Activated CD8-positive, alpha-beta memory T cell treated with anti-CD3 and anti-CD28 coated beads for 1 hour (primary cell): ENCODE measurements at places on chromosomes 1 and 21.

- DNase-seq = no peak
Observed at GRCh38 chr1:26854906-26855305, 8.0 kb upstream of the SFN start.

- DNase-seq = no peak
Observed at GRCh38 chr1:63835128-63835527, 61.3 kb downstream of the ROR1 start.

DNA sequence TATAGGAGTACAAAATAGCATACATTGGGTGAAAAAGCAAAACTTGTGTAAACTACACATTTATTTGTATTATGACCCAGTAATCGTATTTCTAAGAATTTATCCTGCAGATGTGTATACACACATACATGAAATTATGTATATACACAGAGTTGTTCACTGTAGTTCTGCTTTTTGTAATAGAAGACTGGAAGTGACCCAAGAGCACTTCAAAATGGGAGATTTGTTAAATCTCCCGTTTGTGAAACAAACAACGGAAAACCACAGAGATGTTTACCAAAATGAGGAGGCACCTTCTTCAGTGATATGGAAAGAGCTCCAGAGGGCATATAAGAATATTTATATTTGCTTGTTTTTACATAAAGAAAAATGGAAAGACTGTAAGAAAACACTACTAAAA lies 18.0 kb upstream of the MNDA start:
- no peak for DNase-seq

DNA sequence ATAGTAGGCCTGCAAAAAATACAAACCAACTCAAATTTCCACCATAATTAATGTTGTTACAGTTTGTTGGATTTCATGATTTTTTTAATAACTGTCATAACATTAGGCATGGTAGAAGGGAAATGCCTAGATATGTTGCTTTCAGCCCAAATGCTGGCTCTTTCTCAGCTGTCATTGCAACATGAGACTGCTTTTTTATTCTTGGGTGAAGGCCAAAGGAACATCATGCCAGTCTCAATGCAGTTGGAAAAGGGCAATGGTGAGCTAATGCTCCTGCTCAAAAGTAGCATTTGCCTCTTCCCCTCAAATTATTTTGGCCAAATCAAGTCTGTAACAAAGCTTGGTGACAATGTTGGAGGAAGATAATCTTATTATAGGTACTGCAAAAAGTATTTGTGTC lies 877.7 kb upstream of the PRMT6 start:
- no peak for DNase-seq

DNA sequence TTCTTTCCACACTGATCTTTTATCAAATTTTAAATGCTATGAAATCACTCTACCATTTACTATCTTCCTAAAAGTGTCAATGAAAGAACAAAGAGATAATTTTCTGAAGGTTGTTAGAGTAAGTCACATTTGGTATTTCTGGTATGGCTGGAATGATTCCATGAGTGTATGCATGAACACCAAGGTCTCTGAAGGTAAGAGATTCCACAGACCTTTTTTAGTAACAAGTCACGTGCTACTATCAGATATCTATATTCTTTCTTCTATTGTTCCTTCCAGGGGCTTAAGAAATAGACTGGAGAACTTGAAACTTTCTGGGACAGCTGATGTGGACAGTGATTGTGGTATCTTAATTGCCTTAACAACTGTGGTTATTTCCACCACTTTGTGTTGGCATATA lies 265.0 kb downstream of the SDCCAG8 start:
- DNase-seq = no peak

DNA sequence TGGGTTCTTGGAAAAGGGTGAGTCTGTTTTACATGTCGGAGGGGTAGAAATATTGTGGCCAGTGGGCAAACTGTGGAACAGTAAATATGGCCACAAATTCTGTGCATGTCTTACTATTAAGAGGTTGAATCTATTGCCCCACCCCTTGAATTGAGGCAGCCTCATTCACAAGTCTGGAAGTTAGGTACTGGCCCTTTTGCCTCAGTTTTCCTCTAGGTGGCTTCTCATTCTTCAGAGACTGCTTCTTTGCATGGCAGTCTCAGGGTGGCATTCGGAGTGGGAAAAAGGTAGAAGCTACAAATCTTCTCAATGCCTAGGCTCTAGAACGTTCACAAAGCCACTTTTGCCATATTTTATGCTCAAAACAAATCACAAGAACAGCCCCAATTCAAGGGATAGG lies 57.2 kb downstream of the SLC9C2 start:
- DNase-seq = no peak

- no peak for DNase-seq
Observed at GRCh38 chr1:232213928-232214327, 416.0 kb downstream of the SIPA1L2 start.

DNA sequence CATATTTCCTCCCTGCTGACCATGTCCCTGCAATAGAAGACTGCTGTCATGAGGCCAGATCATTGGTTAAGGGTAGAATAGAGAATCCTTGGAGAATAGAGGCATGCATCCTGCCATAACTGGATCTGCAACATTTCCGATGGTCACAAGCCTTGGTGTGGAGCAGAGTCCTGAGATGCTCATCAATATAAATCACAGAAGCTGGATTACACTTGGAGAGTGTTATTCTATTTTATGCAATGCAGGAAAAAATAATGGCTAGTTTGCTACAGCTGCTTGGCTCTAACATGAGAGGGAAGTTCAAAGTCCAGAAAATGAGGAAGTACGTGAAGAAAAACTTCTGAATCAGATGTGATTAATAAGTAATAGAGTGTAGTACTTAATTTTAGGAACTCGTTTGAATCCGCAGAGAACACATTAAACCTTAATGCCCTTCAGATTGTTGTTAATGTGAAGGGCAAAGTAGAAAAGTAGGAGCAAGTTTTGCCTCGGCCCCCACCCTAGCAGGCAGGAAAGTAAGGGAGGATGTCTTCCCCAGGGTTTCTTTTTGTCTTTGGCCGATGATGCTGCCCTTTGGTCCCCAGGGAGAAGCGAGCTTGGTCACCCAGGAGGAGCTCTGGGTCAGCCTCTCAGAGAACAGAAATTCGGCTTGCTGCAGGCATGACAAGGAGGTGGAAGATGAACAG lies 59.5 kb downstream of the KCNK1 start:
- no peak for DNase-seq

DNA sequence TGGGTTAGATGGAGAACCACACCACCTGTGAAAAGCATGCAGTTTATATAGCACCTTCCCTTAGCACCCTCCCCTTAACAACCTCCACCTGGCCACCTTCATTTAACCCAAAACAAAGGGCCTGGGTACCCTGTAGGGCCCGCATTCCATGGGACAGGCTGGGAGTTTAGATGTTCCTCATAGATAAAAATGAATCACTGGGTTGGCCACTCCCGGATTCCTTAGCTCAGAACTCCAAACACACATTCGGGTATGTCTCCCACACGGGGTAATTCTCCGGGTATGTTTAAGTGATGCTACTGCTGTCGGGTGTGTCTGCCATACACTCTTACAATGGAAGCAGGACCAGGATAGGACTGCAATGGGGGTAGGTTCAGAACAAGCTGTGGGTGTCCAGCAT lies 43.9 kb upstream of the FOXO6 start:
- DNase-seq = no peak

DNA sequence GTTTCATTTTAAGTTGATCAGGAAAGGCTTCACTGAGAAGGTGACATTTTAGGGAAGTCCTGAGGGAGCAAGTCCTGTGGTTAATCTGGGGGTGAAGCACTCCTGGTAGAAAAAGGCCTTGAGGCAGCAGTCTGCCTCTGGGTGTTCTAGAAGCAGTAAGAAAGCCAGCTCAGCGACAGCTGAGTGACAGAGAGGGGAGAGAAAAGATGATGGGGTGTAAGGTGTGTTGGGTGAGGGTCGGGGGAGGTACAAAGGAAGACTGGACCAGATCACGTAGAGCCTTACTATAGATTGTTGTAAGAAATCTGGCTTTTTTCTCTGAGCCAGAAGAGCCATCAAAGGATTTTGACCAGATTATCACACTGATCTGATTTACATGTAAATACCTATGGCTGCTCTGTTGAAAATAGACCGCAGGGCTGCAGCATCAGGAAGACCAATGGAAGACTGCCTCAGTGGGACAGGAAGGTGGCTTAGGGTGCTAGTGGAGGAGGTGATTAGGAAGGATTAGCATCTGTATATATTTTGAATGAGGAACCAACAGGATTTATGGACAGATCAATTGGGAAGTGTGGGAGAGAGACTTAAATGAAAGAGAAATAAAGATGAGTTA lies 131.2 kb downstream of the CDC7 start:
- no peak for DNase-seq

DNA sequence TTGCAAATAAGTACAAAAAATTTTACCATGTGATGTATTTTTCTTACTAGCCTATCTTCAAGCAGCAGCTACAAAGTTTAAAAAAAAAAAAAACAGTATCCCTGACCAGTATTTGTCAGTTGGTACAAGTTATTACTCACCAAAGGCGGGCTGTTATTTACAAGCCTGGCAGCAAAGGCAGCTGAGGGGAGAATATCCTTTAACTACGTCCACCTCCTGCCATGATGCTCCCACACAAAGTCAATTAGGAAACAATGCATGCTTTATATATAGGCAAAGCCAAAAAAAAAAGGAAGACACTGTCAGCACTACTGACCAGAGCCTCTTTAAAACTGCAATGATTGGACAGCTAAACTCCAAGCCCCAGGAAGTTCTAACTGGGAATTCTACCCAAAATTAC lies 13.7 kb downstream of the PSMA5 start:
- DNase-seq = no peak

DNA sequence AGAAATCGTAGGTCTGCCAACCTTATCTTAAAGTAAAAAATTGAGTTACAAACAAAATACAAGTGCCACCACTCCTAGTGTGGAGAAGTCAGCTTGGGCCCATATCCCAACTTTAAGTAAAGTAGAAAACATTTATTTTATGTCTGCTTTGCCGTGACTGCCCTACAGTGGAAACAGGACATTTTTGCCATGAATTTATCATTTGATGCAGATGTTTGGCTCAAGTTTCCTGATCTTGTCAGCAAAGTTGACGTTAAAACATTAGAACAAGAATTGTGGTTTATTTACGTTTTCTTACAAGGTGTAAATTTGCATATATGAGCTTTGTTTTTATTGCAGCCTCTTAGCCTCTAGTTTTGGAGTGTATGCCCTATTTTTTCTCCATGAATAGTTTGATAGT lies 17.1 kb upstream of the KCNJ15 start:
- no peak for DNase-seq

DNA sequence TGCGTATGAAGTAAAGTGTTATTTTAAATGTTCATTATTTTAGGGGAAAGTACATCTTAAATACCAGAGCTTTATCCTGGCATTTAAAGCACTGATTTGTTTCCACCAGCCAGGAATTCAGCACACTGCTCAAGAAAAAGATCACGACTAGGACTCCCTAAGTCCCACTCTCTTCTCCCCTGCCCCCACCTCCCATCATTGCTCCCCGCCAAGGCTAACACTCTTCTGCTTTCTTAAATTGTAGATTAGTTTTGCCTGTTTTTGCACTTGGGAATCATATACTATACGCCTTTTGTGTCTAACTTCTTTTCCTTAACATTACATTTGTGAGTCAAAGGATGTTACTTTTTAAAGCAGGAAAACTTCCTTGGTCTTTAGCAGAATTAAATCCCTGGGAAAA lies 37.5 kb upstream of the C1orf105 start:
- DNase-seq = no peak

- DNase-seq = no peak
Observed at GRCh38 chr1:78497201-78497600, 6.4 kb downstream of the PTGFR start.

- DNase-seq = no peak
Observed at GRCh38 chr1:69994241-69994640, 211.1 kb downstream of the LRRC40 start.

DNA sequence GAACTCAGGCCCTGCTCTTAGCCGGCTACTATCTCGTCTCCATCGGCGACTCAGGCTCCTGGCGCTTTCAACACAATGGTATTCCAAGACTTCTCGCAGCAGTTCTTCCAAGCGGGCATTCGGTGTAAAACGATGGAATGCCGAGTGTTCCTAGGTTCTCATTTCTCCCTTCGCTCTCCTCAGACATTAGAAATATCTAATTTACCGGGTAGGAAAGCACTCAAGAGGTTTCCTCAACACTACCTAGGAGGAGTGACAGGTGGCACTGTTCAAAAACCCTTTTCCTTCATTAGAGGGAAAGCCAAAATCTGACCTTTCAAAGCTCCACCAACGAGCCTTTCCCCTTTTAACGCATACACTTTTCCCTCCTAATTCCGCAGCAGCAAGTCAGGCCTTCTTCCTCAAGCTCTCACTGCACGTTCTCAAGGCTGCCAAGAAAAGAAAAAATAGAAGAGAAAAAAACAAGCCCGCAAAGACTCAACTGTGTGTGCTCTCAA lies 601 bp downstream of the UBE2G2 start:
- DNase-seq = no peak

DNA sequence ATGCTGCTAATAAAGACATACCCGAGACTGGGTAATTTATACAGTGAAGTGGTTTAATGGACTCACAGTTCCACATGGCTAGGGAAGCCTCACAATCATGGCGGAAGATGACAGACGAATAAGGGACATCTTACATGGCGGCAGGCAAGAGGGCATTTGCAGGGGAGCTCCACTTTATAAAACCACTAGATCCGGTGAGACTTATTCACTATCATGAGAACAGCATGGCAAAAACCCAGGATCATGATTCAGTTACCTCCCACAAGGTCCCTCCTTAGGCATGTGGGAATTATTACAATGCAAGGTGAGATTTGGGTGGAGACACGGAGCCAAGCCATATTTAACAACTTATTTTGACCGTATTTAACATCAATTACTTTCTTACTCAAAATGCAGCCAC lies 739.0 kb downstream of the NCAM2 start:
- DNase-seq = no peak

GRCh38 chr1:119681560-119681959 lies 30.2 kb upstream of the PHGDH start:
- DNase-seq = no peak
